ENCODE measurements at places on chromosomes 4 and X. TPM values are rescaled to one million over a fixed set of nuclear protein-coding genes. Genes with fewer than 3 reads are reported as not detected.

DNA sequence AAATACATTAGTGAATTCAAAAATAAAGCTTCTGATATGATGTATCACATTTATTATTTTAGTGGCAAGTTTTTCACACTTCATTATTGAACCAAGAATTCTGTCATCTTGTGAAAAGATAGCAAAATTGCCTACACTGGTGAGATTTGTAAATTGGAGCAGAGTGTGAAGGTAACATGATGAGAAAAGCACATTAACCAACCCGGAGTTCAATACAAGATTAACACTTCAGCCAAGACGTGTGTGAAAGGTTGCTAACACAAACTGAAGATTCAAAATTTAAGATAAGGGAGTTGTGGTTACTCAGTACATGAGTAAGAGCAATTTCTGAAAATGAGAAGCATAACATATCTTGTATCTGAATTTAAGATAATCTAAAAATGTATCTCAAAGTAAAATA is 346.7 kb downstream of the PDHA2 start:
- DNase-seq, result no peak

DNA sequence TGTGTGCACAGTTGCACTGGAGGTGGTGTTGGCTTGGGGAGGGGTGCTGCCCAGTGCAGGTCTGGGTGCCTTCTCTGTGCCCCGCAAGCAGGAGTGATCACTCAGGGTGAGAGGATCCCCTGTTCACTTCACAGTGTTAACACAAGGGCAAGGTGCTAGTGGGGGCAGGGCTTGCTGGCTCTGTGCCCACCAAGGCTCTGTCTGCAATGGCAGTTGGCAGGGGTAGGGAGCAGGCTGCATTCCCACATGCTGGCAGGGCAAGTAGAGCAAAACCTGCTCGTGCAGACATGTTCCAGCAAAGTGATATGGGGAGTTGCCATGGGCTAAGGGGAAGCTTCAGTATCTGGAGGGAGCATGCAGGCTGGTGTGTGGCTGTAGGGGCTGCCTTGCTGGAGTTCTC is 428.0 kb downstream of the ZNF674 start:
- no peak for DNase-seq

GRCh38 chrX:74297766-74298165 is 6.2 kb upstream of the ZCCHC13 start:
- DNase-seq, result no peak

- no peak for DNase-seq
These were observed 55.1 kb upstream of the PGAM4 start for GRCh38 chrX:78024349-78025059.

DNA sequence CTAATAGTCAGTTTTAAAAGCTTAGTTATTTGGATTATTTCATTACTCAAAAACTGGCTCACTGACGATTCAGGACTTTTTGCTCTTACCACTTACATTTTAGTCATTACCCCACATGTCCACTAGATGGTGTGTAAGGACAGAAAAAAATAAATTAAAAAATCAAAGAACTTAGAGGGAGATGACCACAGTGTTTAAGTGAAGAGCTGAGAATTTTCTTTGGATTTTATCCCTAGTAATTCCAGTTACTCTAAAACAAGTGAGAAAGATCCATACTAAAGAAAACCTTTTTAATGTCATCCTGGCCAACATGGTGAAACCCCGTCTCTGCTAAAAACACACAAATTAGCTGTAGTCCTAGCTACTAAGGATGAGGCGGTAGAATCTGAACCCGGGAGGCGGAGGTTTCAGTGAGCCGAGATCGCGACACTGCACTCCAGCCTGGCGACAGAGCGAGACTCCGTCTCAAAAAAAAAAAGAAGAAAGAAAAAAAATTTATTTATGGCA is 26.4 kb upstream of the TMPRSS11B start:
- no peak for DNase-seq

DNA sequence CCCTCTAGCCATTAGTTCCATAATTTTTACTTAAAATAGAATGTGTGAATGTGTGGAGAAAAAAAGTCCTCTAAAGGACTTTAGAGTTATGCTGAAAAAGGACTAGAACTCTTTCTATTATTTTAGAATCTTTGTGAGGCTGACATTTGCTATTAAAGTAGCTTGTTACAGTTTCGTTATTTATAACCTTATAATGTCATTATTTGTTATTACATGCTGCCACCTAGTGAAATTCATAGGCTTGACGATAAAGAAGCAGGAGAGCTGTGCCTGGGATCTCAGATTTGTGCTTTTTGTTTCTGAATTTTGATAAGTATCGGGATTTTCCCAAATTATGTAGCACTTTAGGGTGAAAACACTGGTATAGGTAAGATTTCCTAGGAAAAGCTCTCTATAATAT is 38.5 kb upstream of the TAPT1 start:
- DNase-seq, result no peak

GRCh38 chr4:19195696-19196095 is 1056.0 kb upstream of the SLIT2 start:
- no peak for DNase-seq

GRCh38 chr4:62256479-62256878 is 1056.4 kb downstream of the ADGRL3 start:
- no peak for DNase-seq

- no peak for DNase-seq
These were observed 67.2 kb downstream of the TMPRSS11F start for GRCh38 chr4:68062501-68062900.

- DNase-seq, result no peak
These were observed 117.6 kb downstream of the CBR4 start for GRCh38 chr4:168892475-168892874.

DNA sequence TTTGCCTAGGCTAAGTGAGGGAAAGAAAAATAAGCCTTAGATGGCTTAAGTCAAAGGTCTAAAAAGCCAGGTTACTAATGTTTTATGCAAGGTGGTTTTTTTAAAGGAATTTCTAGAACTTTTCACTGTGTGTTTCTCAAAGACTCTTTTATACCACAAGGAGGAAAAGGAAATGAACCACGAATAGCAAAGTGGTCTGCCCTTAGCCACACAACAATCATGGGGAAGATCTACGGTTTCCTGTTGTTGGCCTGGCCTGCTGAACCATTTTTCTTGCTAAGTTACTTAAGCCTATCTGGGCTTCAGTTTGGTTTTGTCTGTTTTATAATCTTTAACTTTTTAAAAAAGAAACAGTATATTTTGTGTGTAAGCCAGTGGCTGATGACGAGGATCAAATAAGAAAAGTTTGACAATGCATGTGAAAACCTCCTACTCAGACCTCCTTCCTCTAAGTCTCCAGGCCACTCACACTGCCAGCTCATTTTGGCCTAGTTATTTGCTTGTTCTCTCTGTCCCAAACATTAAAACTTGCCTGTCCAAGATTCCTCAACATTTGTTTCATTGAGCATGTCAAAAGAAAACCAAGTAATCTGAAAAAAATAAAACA is 56.7 kb upstream of the COL25A1 start:
- no peak for DNase-seq

- DNase-seq, result no peak
These were observed 13.3 kb upstream of the UBA1 start for GRCh38 chrX:47180346-47180745.

DNA sequence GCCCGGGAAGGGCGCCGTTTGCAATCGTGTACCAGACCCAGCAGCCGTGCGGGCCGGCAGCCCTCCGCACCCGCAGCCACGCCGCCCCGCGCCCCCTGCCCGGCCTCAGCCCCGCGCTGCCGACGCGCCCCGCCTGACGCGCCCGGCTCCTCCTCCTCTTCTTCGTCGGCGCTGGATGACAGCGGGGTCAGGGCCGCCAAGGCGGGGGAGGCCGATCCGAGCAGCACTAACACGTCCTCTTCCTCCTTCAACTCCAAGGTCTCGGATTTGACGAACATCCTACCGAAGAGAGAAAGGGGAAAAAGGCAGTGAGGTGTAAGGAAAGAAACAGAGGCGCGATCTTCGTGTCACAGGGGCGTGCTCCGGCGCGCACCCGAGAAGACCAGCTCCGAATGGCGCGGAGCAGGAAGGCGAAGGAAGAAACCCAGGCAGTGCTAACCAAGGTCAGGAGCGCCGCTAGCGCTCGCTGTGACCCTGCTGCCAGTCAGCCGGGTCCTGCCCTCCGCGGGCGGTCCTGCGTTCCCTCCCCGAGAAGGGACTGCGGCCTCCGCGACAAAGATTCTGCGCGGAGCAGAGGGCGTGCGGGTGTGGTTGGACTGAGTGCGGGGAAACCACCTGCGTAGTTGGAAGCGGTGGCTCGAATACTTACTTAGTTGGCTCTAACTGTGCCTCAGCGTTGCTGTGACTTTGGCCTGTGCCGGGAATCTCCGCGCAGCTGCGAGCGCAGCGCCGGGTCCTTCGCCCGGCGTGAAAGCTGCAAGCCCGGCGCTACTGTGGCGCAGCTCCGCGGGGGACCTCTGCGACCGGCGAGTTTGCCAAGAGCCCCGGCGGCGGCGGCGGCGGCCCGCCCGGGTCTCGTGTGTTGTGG is 548 bp downstream of the NEUROG2 start:
- DNase-seq, result peak; percentile 18

DNA sequence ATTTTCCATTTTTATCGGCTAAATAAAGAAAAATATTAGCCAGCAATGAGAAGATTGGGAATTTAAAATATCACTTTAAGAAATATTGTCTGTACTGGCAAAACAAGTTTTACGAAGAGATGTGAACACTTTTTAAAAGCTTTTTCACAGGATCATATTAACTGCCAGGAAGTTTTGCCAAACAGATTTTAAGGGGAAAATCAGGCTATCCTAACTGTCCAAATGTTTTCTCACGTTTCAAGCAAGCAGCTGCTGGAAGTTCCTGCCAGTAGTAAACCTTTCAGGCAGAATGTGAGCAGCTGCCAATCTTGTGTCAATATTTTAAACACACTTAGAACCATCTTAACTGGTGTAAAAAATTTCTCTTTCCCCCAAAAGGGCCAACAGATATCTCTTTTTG is 101.1 kb downstream of the ADGRL3 start:
- DNase-seq, result no peak

DNA sequence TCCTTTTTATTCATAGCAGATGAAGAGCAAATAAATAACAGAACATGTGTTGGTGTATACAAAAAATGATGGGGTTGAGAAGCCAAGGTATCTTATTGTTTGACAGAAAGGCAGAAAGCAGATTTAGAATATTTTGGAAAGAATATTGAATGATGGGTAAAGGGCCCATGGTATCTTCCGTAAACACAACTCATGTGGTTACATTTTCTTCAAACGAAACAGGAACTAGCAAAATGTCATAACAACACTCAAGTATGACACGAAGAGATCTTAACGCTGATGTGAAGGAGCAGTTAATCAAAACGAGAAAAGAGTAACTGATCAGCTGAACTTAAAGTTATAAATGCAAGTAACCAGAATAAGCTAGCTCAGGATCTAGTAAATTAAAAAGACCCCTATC is 195.7 kb upstream of the GK2 start:
- no peak for DNase-seq

DNA sequence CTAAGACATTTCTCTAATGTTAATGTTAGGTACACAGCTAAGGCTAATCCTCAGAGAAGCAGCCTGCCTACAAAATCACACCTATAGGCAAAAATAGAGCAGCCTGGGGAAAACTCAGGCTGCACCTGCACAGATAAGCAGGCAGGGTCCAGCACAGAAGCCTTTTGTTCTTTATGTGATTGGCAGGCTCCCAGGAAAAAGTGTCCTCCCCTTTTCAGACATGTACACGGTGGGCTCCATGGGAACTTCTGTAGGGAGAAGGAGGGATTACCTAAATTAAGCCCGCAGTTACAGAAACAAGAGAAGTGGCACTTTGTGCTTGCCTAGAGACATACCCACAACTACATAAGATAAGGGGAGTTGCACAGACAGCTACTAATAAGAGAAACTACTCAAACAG is 4.0 kb upstream of the HSPA4L start:
- DNase-seq, result no peak

DNA sequence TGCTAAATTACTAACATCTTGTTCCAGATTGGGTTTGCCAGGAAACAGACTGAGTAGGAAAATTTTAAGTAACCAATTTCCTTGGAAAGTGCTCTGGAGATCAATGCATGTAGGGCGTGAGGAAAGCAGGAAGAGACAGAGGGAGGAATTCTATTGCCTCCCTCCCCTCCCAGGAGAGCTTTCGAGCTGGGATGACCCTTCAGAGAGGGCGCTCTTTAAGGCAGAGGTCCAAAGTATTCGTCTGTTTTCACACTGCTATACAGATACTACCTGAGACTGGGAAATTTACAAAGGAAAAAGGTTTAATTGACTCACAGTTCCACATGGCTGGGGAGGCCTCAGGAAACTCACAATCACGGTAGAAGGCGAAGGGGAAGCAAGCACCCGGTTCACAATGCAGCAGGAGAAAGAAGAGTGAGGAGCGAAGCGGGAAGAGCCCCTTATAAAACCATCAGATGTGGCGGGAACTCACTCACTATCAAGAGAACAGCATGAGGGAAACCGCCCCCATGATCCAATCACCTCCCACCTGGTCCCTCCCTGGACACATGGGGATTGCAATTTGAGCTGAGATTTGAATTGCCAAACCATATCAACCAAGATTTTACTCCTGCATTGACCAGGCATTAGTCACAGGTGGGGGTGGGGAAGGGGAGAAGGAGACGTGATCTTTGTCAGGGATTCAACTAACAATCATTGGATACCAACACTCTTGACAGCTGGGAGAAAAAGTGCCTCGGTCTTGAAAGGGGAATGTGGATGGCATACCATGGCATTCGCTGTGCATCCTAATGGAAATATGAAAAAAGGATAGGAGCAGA is 63.8 kb downstream of the SLITRK2 start:
- no peak for DNase-seq

- DNase-seq, result no peak
These were observed 11.7 kb downstream of the PITX2 start for GRCh38 chr4:110610940-110611831.

DNA sequence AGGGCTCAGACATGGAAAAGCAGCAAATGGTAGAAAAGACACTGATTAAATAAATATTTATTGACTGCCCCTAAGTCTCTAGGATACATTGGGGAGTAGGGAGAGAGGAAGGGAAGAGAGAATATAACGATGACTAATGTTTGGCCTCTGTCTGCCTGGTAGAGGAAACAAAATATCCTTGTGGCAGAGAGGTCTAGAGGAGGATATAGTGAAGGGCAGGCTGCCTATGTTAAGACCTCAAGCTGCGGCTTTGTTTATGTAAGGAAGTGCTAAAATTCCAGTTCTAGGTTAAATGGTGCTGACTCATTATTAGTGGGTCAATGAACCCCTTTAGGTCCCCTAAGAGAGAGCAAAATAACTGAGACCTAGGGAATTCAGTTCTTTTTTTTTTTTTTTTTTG is 427.3 kb upstream of the FTHL17 start:
- no peak for DNase-seq

- DNase-seq, result no peak
These were observed 502.5 kb downstream of the TECRL start for GRCh38 chr4:63906660-63907183.

GRCh38 chr4:168097161-168097560 is 4.8 kb downstream of the ANXA10 start:
- DNase-seq, result no peak

- DNase-seq, result no peak
These were observed 1.9 kb upstream of the LDB2 start for GRCh38 chr4:16900325-16900724.

PRRG1 gene
- 11.6 TPM for total RNA-seq

SHOX gene
- total RNA-seq, result not detected

GPRASP3 gene
- 6.5 TPM for total RNA-seq

SPANXC gene
- total RNA-seq, result not detected

USP53 gene
- 59.2 TPM for total RNA-seq

CDS1 gene
- 0.77 TPM for total RNA-seq

JAKMIP1 gene
- not detected for total RNA-seq

ARHGAP36 gene
- total RNA-seq, result not detected

VCX3B gene
- total RNA-seq, result not detected

All from heart right ventricle (tissue), 16 donors.